Stimulated activated CD8-positive, alpha-beta memory T cell treated with anti-CD3 and anti-CD28 coated beads, Interleukin-15, amount 100 ng/mL, for 4 hours (primary cell): ENCODE measurements at places on chromosomes 5 and 9.
A peak's percentile ranks its signal among the peaks of the same experiment; 100 is the strongest.

DNA sequence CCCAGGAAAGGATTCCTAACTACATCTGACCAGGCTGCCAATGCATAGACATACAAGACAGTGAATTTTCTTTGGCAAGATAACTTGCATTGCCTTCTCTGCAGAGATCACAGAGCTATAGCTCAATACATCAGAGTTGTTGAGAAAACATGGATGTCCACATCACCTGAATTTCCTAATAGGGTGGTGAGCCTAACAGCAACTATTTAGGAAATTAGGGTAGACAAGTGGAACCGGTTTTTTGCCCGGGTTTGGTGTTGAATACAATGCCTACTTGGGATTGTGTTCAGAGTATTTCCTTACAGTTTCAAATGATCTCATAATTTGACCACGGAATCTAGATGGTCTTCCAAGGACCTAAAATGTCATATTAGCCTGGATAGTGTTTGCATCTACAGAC, 262.7 kb downstream of the KIF4B start:
- DNase-seq = no peak

GRCh38 chr5:9604416-9604815, 25.7 kb downstream of the TAS2R1 start:
- DNase-seq = no peak

DNA sequence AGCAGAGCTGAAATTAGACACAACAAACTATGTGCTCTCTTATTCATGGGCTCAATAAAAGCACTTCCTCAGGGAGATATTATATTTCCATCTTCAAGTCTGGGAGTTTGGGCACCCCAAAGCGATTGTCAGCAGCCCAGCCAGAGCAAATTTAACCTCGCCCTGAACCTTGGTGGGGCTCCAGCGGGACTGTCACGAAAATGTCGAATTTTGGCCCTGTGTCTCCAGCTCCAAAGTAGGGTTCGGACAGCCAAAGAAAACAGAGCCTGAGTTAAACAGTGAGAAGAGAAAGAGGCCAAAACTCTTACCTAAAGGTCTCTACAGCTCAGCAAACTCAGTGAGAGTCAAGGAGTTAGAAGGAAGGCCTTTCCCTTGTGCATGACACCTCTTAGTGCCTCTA, 432.9 kb downstream of the SPATA31D1 start:
- no peak for DNase-seq

GRCh38 chr9:16869882-16870595, 431 bp downstream of the BNC2 start:
- DNase-seq = no peak

DNA sequence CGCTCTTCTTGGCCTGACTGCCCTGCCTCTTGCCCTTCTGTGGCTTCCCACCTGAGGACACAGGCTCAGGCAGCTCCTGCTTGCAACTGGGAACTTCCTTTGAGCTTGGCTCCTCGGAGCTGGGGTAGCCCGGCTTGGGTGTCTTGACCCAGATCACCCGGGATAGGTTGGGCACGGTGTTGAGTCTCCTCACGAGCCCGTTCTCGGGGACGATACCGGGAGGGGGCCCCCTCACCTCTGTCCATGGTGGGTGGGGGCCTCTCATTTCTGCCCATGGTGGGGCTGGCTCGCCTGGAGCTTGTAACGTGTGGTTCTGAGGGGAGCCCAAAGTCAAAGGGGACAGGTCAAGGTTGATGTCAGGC, 7.8 kb upstream of the DDX41 start:
- DNase-seq = no peak

DNA sequence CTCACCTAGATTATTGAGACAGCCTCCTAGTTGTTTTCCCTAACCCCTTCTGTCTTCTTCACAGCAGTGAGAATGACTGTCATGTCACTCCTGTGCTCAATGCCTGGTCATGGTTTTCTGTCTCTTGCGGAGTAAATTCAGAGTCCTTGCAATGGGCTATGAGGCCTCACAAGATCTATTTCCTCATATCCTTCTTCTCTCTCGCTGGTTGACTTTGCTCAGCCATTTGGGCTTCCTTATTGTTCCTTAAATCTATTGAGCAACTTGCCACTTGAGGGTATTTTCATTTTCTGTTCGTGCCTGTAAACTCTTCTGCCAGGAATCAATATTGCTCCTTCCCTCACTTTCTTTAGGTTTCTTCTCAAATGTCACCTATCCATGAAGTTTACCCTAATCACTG, 9.0 kb downstream of the PPP3R2 start:
- DNase-seq = no peak

GRCh38 chr5:14727428-14727865, 62.9 kb downstream of the OTULIN start:
- peak; percentile 30 for DNase-seq

DNA sequence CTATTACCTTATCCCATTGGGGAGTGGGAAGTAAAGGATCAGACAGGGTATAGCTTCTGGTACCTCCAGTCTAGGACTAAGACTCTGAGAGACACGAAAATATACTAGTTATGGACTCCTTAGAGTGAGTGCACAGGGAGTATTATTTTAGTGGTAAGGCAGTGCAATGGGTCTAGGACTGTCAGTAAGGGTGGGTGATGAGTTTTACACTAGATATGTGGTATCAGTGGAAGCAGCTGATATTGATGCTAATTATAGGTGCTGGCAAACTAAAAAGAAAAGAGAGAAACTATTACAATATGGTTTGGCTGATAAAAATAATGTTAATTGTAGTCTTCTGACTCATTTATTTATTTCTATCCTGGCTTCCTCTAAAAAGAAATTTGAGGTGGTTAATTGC, 118.6 kb downstream of the UNC13B start:
- DNase-seq = no peak

DNA sequence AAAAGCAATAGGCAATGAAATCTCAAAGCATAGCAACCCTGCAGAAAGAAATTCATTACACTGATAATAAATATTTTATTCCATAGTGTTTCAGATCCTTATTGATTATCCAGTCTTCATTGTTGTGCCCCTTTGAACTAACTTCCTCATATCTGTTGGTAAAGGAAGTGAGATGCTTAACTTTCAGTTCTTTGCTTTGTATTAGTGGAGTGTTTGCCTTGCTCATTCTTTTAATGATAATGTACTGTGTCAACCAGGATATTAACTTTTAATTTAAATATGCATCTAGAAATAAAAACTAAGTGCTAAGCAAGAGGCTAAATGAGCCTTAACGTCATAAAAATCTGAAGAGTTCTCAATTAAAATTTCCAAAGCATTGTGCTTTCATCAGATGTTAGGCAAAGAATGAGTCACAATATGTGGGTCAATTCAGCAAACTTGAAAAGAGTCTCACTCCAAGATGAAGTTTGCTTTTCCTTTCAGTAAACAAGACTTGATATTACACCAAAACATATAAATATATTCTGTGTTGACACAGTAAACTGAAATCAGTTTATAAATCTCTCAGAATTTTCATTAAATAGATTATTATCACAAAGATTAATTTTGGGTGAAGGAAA, 105.9 kb downstream of the GIN1 start:
- DNase-seq = no peak

GRCh38 chr5:124522992-124523391, 223.4 kb downstream of the ZNF608 start:
- DNase-seq = no peak

GRCh38 chr5:181173420-181174342, 26.3 kb downstream of the OR2V2 start:
- DNase-seq = no peak
